Stimulated activated CD4-positive, alpha-beta T cell treated with anti-CD3 and anti-CD28 coated beads, Interleukin-4, amount 100 ng/mL, for 4 hours (primary cell): ENCODE measurements at places on chromosomes 3 and 15.

GRCh38 chr15:80779658-80780415 is 667 bp downstream of the CEMIP start:
- DNase-seq, result no peak

DNA sequence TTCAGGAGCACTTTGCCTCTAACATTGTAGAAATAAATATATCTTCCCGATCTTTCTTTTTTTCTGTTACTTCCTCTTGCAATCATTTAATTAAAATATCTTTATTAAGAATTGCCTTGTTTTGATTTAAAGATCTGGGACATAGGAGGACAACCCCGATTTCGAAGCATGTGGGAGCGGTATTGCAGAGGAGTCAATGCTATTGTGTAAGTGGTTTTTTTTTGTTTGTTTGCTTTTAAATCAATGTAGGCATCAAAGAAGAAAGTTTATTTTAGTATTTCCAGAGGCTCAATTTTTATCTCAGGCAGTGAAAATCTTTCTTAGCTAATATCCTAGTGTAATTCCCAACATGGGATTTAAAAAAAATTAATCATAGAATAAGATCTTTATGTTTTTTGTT is 15.5 kb upstream of the EDEM1 start:
- DNase-seq, result no peak

GRCh38 chr3:23648326-23648995 is 157.3 kb upstream of the UBE2E1 start:
- DNase-seq, result no peak

DNA sequence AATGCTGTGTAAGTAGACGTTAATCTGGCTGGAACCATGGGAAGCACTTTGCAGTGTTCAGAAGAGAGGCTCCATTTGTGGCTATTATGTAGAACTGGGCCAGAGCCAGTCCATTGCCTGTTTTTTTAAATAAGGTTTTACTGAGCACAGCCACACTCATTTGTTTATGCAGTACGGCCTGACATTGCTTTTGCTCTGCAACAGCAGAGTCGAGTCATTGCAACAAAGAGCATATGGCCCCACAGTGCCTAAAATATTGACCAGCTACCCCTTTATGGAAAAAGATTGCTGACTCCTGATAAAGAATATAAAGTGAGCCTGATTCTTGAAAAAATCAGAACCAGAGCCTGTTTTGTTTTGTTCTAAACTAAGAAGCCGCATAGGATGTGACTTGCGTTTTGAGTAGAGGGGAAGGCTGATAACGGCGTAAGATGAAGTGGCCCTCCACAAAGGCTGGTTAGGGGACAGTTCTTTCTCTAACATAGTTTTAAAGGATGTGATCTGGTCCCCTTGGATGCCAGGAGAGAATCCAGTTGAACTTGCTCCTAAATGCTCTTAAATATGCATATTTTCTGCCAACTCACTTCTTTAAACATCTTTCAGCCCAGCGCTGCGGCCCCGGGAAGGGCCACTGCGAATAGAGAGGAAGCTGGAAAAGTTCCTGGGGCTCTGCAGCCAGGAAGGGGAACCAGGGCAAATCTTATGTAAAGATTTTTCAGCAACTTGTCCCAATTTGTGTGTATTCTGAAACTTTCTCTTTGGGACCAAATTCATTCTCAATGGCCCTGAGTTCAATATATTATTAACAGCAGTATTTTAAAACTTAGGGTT is 64.5 kb downstream of the GLDN start:
- no peak for DNase-seq

GRCh38 chr3:171173736-171174135 is 147.2 kb upstream of the SLC2A2 start:
- DNase-seq, result no peak
